ENCODE measurements at places on chromosomes 2 and 18.

- no peak for DNase-seq
Observed at GRCh38 chr2:17104454-17104853, 413.8 kb downstream of the RAD51AP2 start.

DNA sequence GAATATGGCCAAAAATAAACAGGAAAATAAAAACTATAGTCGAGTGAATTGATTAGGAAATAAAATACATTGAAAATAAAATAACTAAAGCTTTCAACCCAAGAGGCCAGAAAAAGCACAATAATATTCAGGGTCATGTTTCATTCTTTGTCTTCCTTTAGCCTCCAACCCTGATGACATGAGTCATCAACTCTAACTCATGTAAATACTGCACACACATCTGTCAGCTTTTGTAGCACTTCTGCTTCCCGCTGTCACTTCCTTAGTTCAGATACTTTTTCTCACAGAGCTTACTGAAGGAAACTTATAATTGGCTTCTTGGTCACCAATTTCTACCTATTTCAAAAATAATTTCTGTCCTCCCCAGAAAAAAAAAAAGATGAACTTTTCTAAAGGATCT is 112.8 kb downstream of the UPP2 start:
- no peak for DNase-seq

- no peak for DNase-seq
Observed at GRCh38 chr2:109609352-109610024, 4.3 kb downstream of the SEPTIN10 start.

DNA sequence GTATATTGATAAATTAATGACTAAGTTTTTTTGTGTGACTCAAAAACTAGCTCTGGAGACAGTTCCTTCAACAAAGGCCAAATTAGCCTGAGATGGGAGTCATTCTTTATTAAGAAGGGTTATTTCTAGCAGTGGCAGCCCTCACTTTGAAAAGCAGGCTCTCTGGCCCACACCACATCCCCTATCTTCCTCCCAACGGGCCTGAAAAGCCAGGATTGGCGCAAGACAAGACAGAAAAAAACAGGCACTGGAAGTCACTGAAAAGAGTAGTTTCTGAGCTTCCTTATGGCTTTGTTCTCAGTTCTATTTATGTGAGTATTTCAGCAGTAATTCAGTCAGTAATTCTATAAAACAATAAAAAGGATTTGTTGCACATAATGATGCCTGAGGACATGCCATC is 149.0 kb downstream of the LAMA3 start:
- DNase-seq: no peak

DNA sequence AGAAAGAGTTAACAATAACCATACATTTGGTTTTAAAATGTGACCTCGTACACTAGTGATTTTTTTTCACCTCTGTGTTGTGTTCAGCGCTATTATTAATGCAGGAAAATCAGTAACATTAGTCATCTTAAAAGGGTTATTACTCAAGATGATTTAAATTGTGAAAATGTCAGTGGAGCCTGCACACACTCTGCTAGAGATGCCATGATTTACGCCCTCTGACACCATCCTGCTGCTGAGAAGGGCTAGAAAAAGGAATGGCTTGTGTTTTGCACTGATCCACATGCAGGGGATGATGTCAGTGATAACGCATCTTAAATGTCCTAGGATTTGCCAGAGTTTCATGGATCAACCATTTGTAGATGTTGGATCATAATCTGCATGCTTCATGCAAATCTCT is 121.3 kb upstream of the BOD1L2 start:
- no peak for DNase-seq

- peak; percentile 37 for DNase-seq
Observed at GRCh38 chr18:48408111-48408726, 964 bp downstream of the ZBTB7C start.

GRCh38 chr2:96130483-96130882 is 7.8 kb downstream of the ASTL start:
- no peak for DNase-seq

DNA sequence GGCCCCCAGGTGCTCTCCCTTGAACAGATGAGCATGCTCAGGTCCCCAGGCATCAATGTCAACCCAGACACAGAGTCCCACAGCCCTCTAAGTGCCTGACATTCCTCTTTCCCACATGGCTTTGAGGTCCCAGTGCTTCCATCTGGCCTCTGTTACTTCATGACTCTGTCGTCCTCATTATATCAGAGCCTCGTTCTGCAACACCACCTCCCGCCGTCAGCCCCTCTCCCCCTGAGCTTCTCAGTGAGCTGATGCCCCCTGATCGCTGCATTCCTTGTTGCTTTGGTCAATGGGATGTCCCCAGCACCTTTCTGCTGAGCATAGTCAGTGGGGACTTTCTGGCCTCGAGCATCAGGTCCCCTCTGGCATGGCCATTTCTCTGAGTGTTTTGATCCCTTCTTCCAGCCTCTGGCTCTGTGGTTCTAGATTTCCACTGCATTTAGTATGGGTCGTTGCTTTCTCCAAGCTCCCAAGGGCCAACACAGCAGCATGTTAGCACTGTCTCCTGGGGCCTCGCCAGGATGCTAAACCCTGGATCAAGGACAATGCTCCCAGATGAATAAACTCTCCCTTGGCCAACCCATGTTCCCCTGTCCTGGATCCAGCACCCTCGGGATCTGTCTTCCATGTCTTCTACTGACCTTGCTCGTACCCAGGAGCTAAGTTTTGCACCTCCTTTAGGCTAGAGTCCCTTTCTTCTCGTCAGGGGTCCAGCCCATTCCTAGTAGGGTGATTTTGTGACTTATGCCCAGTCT is 143.2 kb upstream of the TWIST2 start:
- DNase-seq: no peak

Data from activated T-cell treated with anti-CD3 and anti-CD28 coated beads, Interleukin-2, amount 50 U/mL, for 24 hours (primary cell).